ENCODE measurements at places on chromosomes 2 and 18. TPM values are rescaled to one million over a fixed set of nuclear protein-coding genes. Genes with fewer than 3 reads are reported as not detected.

- no peak for DNase-seq
Measured at GRCh38 chr2:63789338-63790020, 52.2 kb upstream of the UGP2 start.

GRCh38 chr2:1795261-1796231, 51.2 kb upstream of the PXDN start:
- DNase-seq, result peak; percentile 71

DNA sequence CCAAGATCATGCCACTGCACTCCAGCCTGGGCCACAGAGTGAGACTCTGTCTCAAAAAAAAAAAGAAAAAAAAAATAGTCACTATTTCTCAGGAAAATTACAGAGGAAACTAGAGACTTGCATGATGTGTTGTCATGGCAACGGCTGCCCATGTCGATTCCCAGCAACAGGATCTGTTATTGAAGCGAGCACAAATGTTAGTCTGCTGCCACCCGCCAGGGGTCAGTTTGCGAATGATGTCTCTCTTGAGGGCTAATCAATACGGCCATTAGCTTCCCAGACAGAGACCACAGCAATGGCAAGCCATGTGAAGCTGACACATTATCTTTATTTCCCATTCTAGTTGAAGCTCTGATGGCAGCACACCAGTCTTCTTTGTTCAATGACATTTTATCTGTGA, 32.4 kb upstream of the ACYP2 start:
- DNase-seq, result no peak

GRCh38 chr2:190190507-190191162, 128.1 kb upstream of the MSTN start:
- no peak for DNase-seq

- DNase-seq, result no peak
Measured at GRCh38 chr2:173891315-173892037, 73.7 kb downstream of the SP3 start.

- DNase-seq, result no peak
Measured at GRCh38 chr2:144082327-144082726, 437.6 kb downstream of the ZEB2 start.

GNLY gene
- not detected for total RNA-seq
